ENCODE measurements at places on chromosomes 1 and 21.

DNA sequence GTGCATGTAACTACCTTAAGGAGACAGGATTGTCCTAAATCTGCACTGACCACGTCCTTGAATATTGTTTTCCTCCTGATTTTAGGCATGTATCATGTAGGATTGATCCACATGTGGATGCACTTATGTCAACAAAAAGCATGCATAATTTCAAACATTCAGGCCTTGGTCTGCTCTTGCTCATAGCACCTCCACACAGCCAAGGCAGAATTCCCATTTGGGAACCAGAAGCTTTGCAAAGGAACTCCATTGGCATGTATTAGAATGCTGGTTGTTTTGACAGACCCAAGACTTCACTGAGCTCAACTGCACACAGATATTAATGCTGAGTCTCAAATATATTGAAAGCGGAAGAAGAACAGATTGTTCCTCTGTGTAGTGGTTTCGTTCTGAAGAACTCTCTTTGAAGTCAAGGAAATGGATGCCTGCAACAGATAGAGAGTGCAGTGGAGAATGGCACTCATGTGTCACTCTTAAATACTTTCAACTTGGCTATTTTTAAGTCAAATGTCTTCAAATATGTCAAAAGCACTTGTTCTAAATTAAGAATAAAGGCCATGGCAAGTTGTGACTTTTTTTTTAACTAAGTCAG, 387.6 kb downstream of the LTN1 start:
- DNase-seq, result no peak

- DNase-seq, result no peak
These were observed 46.6 kb downstream of the TRMT1L start for GRCh38 chr1:185110145-185110544.

DNA sequence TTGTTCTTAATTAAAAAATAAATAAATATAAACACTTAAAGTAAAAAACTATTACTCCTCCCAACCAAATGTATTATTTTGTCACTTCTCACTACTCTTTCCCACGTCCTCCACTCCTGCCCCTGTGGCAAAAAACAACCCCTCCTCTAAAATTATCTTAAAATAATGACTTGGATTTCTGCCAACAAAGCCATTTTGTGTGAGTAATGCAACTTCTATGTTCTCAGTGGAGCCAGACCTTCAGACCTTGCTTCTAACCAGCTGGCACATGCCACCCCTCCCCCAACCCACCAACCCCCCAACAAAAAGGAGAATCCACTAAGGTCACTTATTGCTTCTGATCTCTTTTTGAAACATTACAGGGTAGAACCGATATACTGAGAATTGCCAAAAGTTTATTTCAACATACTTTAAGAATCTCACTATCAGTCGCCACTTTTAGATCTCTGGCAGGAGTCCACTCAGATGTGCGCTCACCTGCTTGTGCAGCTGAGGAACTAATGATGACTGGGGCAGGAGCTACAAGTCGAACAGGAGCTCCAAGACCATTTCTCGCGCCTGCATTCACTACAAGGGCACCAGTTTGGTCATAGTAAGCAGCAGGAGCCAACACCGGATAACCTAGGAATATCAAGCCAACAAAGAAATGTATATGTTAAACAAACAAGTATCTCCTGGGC, 58.3 kb upstream of the SDC3 start:
- DNase-seq, result no peak

- no peak for DNase-seq
These were observed 146.7 kb downstream of the HLX start for GRCh38 chr1:221025956-221026355.

DNA sequence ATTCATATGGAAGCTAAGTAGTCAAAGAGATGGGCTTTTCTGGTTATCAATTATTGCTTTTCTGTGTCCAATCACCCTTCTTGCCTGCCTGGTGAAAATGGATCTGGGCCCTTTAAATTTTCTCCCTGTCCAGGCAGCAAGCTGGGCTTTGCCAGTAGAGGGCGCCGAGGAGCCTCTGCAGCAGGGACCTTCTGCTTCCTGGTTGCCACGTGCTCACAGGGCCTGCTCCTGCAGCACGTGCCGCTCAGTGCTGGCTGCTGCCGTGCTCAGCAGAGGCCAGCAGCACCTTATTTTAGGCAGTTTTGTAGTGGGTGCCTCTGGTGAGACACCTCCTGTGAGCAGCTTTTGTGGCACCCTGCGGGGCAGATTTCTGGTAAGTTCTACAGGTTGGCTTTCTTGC, 4.0 kb downstream of the ACTL8 start:
- peak; percentile 11 for DNase-seq

DNA sequence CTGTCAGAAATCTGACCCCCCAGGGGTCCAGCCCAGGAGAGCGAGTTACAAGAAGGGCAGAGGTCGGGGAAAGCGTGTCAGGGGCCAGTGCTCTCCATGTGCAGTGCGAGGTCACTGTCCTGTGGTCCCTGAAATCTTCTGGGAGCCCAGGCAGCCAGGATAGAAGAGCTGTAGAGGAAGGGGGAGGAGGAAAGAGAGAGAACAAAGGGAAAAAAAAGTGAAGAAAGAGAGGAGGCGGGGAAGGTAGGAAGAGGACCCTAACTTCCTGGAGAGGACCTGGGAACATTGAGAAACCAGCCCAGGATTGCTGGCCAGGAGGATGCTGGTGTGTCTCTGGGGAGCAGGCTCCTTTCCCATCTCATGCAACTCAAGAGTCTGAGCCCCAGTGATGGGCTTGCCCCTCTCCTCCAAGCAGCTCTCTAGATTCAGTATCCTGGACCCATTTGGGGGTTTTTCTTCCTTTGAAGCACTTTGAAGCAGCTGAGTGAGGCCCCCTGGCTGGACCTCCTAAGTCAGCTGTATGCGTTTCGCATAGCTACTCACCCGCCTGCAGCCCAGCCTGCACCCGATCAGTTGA, 6.8 kb upstream of the INAVA start:
- no peak for DNase-seq

GRCh38 chr21:42580076-42580792, 66.6 kb downstream of the SLC37A1 start:
- no peak for DNase-seq

- no peak for DNase-seq
These were observed 53.3 kb upstream of the GJA8 start for GRCh38 chr1:147849098-147849895.

DNA sequence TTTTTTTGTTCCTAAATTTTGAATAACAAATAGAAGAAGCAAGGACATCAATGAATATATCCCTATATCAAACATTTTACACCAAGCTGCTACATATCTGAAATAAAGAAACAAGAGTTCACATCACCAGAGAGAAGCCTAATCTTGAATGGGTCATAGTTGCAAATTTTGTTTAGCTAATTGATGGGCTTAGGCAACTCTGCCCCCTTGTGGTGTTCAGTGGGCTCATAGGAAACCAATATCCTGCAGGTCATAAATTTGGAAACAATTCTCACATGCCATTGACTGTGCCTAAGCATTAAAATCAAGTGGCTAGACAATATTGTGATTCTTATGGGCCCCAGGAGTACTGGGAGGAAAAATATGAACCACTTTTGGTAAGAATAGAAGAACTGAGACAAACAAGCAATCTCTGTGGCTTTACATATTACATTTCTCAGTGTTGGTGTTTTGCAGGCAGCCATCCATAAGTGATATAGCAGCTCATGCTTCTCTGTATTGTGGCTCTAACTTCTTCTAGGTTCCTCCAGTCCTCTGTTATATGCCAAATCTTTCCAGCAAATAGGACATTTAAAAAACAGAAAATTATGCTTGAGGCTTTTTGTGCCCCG, 1262.8 kb upstream of the PRMT6 start:
- no peak for DNase-seq

- DNase-seq, result no peak
These were observed 134.7 kb downstream of the KAZN start for GRCh38 chr1:14733048-14733778.

DNA sequence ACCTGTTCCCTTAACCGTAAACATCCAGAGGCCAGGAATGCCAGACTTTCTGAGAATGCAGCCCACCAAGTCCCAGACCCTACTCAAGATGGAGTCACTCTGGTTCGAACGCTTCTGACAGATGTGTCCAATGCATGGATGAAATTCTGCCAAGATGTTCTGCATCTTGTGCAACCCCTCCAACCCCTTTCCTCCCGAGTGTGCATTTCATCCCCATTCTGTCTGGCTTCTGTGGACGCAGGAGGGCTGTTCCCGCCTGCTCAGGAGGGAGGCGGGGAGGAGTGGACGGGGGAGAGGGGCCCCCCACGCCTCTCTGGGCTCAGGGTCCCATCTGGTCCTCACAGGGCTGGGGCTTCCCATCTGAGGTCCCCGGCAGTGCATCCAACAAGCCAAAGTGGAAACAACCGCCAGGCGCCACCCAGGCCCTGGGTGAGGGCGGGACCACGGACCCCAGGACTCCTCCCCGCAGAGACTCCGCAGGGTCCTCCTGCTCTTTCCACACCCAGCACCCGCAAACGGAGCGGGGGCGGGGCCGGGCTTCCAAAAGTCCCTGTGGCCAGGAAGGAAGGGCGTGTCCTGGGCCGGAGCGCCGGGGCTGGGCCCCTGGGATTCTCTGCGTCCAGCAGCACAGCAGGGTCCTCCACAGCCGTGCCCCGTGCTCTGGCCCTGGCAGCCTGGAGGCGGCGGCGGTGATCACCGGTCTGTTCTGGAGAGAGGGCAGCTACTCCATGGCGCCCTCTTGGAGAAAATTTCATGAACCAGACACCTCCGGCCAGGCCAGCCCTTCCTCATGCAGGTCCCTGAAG, 27.8 kb upstream of the SUMO3 start:
- DNase-seq, result no peak

DNA sequence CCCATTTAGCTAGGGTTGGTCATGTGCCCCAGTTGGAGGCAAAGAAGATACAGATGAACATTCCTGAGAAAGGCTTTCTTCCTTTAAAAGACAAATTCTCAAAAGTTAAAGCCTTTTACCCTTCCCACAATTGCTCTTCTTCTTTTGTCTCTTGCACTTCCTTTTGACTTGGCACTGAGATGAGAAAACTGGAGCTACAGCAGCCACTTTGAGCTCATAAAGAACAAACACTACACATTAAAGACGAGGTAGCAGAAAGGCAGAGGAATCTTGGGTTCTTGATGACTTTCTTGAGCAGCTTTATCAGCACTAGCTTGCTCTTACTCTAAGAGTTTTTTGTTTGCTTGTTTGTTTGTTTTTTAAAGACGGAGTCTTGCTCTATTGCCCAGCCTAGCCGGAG, 92.2 kb downstream of the DAB1 start:
- DNase-seq, result no peak

DNA sequence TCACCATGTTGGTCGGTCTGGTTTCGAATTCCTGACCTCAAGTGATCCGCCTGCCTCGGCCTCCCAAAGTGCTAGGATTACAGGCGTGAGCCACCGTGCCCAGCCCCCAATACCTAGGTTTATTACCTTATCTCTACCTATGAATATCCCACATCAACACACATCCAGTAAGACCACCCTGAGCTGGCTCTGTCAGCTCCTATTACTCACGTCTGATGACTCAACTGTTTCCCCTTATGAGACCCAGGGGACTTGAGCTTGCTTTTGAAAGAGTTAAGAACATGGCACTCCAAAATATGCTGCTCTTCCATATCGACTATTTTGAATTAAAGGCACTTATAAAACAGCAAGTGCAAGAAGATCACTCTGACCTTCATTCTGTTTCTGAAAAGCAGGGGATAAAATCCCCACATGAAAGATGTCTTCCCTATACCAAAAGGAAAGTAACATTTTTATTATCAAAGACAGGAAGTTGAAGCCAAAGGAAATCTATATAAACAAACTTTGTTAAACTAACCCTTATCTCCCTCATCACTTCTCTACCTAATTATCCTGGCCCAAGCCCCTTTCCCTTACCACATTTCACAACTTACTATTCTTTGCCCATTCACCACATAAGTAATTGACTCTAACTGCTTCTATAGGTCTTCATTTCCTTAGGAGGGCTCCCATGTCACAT, 41.3 kb upstream of the OSBPL9 start:
- DNase-seq, result no peak
